ENCODE measurements at places on chromosomes 4 and X.

GRCh38 chrX:16457239-16457638, 192.7 kb upstream of the S100G start:
- DNase-seq = no peak

DNA sequence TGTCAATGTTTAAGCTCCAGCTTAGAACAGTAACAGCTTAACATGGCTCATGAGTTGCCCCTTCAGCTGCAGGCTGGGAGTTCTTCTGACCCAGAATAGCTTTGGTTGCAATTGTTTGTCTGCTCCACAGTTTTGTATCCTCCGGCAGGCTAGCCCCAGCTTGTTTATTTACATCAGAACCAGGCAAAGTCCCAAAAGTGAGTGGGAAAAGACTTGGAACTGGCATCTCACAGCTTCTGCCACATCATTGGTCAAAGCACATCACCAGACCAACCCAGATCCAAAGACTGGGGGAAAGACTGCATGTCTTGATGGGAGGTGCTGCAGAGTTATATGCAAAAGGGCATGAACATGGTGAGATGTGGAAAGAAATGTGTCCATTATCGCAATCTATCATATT, 231.2 kb upstream of the CPEB2 start:
- DNase-seq = no peak

DNA sequence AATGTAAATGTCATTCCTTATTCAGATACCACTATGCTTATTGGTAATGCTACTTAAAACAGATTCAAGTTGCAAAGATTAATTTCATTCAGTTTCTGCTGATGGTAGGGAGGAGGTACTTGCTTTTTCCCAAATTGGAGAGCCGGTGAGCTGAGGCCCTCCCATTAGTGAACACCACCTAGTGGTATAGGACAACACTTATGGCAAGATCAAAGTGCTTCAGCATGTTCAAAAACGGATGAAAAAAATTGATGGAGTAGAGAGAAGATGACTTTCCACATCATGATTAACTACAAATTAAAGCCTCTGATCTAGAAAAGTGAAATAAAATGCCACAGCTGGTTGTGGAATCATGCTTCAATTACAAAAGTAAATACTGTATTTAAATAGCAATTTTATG, 112.9 kb downstream of the MBNL3 start:
- no peak for DNase-seq

DNA sequence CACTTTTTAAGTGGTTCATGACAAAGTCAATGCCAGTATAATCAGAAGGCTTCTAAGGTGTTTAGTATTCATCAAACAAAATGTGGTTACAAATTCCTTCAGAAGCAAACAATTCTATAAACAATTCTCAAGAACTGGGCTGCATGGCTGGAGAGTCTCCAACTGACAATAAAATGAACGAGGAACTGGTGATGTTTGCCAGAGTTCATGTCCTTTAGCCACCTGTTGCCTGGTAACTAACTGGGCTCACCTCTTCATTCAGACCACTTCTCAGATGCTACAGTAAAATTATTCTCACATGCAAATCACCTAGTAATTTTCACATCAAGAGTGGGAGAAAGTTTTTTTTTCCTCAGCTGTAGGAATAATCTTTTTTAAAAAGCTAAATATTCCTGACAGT, 53.3 kb downstream of the CAMK2D start:
- no peak for DNase-seq

- no peak for DNase-seq
Observed at GRCh38 chr4:8427761-8428287, 12.7 kb downstream of the ACOX3 start.

DNA sequence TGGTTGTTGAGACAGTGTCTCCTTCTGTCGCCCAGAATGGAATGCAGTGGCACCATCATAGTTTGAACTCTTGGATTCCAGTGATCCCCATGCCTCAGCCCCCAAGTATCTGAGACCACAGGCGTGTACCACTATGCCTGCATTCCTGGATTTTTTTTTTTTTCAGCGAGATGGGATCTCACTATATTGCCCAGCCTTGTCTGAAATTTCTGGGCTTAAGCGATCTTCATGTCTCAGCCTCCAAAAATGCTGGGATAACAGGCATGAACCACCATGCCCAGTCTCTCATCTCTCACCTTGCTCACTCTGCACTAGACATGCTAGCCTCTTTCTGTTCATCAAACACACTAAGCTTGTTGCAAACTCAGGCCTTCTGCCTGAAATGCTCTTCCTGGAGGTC, 104.1 kb downstream of the UBE2K start:
- no peak for DNase-seq

GRCh38 chr4:43456383-43456782, 563.9 kb downstream of the GRXCR1 start:
- DNase-seq = no peak

Data from stimulated activated CD8-positive, alpha-beta memory T cell treated with anti-CD3 and anti-CD28 coated beads, Interleukin-4, amount 100 ng/mL, for 1 hour (primary cell).